NCI-H1930 (cell line): ENCODE measurements at places on chromosomes 11 and 22.

DNA sequence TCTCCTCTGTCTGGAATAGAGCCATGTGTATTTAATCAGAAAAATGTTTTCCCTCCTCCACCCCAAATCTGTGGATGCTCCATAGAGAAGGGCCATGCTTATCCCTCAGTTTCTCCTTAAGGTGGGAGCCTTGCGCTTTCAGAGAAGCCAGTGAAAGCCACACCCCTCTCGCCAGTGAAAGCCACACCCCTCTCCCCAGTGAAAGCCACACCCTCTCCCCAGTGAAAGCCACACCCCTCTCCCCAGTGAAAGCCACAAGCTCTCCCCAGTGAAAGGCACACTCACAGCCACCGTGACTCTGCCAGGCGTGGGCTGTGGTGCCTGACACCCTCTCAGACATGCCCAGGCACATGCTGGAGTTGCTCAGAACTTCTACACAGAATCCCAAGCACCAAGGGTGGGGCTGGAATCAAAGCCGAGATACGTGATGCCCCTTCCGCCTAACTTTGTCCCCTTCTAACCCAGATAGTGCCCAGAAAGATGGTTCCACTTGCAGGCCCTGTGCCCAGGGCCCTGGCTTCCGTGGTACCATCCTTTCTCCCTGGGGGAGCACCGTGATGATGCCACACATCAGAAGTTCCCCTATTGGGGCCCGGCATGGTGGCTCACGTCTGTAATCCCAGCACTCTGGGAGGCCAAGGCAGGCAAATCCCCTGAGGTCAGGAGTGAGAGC lies 16.5 kb upstream of the PRR5 start:
- no peak for DNase-seq

DNA sequence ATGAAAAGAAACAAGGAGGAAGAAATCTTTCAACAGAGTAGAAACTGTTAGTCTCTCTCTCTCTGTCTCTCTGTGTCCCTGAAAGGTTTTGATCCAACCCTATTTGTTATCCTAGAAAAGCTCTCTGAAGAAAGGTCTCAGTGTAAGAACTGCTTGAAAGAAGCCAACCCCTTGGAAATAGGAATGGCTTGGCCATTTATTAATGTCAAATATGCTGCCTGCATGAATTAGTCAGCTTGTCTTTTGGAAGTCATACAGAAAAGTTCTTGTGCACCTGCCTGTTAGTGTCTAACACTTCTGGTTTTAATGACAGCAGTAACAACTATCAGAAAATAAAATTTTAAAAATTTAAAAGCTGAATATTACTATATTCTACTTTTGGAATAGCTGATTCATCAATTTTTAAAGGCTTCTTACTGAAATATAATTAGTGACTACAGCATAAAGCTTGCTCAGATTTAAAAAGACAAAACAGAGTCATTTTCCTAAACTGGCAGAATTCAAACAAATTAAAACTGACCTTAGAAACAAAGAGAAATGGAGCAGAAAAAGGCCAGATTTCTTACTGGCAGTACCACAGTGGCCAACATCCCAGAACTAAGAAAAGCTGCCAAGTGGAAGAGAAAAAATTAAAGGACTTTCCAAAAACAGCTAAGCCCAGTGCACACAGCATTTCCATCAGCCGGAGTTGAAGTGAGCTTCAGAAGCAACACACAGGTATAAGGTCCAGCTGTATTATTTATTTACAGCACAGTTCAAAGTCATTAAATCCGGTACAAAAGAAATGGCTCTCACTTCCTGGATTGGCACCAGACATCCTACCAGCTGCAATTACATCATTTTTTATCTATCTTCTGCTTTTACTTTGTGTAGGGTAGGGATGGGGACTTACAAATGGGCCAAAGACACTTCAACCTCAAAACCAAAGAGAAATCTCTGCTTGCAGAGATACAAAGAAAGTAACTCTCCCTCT lies 76.3 kb downstream of the PRCP start:
- no peak for DNase-seq

DNA sequence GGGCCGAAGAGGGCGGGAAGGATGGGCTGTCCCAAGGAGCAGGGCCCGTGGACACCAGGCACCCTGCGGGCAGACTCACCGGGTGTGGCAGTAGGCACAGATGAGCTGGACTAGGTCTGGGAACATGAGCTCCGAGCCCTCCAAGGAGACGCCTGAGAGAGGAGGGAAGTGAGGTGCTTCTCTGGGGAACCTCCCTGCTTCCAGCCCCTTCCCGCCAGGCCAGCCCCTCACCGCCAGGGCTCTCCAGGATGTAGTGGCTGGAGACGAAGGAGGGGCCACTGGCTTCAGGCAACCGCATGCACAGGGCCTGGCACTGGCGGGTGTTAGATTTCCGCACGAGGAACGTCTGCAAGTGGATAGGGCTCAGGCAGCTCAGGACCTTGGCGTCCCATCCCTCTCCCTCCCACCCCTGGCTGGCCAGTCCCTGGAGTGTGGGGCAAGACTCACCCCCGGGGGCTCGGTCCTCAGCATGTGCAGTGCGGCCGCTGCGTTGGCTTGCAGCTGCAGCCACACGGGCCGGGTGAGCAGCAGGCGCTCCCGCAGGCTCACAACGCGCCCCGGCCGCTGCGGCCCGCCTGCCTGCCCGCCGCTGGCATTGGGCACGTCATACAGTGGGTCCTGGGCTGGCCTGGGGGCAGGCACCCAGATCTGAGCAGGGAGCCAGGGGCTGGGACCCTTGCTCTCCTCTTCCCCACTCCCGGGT lies 552 bp downstream of the RIN1 start:
- DNase-seq, result no peak

- DNase-seq, result no peak
Observed at GRCh38 chr11:131677828-131678470, 307.5 kb downstream of the NTM start.

GRCh38 chr11:9697766-9698165 lies 33.9 kb downstream of the SWAP70 start:
- no peak for DNase-seq

- no peak for DNase-seq
Observed at GRCh38 chr11:35717520-35717919, 54.9 kb downstream of the TRIM44 start.

DNA sequence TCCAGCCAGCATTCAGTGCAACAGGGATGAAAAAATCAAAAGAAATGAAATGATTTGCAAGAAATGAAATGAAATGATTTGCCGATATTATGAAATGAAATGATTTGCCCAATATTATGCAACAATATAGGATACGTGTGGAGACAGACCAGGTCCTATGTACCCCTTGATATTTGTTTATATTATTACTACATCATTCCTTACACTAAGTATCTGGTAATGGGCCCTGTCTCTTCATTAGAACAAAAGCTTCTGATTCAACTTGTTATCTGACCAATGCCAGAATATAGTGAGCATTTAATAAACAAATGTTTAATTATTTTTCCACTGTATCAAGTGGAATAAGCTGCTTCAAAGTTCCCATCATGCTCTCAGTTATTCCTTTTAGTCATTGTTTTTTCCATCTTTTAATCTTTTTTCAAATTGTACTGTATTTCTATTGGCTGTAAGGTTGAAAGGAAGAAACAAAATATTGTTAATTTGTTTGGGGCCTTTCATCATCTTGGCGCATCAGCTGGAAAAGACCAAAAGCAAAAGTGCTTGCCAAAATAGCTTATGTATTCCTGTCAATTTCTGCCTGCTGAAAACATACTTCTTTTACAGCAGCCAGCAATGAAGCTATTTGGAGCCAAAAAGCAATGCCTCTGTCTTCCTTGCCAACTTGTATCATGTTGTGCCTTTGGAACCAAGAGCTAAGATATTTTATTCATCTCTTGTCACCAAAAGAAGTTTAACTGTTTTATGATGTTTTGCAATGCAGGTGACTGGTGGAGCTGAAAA lies 2314.9 kb downstream of the LRRC4C start:
- DNase-seq, result no peak

DNA sequence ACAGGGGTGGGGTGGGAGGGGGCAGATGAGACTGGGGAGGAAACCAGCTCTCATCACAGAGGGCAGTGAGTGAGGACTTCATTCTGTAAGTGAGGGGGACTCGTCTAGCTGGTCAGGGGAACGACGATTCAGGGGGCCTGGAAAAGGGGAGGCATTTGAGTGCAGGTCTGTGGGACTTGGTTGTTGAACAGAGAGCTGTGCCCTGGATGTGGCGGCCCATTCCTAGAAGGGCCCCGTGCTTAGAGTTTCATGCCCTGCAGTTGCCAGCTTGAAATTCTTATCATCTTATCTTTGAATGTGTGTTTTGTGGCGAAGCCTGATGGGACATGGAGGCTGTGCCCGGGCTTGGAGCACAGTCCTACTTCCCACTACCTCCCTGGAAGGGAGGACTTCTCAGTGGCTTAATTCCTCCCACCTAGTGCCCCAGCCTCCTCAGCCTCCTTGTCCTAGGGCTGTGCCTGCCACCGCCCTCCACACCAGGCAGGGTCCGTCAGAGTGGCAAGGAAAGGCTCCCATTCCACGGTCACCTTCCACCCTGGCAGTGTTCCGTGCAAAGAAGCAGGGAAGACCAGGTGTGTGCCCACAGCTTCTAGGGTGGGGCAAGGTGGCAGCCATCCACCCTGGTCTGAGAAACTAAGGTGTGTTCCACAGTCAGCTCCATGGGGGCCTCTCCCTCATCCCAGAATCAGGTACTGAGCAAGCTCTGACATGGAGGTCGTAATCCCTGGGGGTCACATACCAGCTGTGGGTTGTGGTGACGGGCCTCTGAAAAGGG lies 59.7 kb upstream of the LMO1 start:
- no peak for DNase-seq

GRCh38 chr11:79415411-79415810 lies 25.4 kb downstream of the TENM4 start:
- DNase-seq, result no peak

- peak; percentile 61 for DNase-seq
Observed at GRCh38 chr11:15101072-15101709, 13.5 kb upstream of the INSC start.

- no peak for DNase-seq
Observed at GRCh38 chr11:16921019-16921418, 93.2 kb downstream of the PLEKHA7 start.

DNA sequence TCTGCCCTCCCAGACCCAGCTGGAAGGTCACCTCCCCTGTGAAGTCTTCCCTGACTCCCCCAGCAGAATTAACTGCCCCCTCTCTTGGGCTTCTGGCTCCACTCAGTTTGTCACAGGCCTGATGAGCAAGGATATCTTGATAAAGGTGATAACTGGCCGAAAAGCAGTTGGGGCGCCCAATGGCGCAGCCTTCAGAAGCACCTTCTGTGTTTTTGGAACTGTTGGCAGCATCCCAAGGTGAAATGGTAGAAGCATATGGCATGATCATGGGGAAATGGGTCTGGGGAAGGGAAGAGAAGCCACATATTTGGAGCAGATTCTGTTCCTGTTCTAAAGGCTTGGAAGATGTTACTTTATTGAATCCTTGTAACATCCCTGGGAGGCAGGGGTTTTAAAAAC lies 2.8 kb upstream of the TAB1 start:
- DNase-seq, result no peak

GRCh38 chr11:9039198-9039597 lies 35.4 kb upstream of the NRIP3 start:
- DNase-seq, result no peak

DNA sequence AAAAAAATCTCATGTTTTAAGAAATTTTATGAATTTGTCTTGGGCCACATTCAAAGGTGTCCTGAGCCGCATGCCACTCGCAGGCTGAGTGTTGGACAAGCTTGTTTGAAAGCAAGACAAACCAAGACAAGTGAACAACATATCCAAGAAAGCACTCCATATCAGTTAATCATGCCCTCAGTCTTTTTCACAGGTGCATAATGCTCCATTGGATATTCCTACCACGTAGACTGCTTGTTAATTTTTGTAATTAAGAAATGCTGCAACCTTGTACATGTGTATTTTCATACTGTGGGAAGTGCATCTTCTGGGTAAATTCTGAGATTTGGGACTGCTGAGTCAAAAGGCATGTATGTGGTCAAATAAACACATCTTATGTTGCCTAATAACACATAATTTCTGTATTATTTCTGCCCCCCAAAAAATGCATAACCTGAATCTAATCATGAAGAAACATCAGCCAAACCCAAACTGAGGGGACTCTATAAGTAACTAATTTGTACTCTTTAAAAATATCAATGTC lies 8.2 kb downstream of the RRAS2 start:
- DNase-seq, result no peak

GRCh38 chr22:32776397-32776796 lies 25.1 kb upstream of the TIMP3 start:
- DNase-seq, result no peak

- DNase-seq, result no peak
Observed at GRCh38 chr22:32801537-32802236, at the start of gene TIMP3. TSS of gene TIMP3 (plus strand) at chr22:32801705. CDS start at chr22:32802002, 297 bp downstream.

- DNase-seq, result no peak
Observed at GRCh38 chr11:92225125-92225567, 528 bp downstream of the FAT3 start.

DNA sequence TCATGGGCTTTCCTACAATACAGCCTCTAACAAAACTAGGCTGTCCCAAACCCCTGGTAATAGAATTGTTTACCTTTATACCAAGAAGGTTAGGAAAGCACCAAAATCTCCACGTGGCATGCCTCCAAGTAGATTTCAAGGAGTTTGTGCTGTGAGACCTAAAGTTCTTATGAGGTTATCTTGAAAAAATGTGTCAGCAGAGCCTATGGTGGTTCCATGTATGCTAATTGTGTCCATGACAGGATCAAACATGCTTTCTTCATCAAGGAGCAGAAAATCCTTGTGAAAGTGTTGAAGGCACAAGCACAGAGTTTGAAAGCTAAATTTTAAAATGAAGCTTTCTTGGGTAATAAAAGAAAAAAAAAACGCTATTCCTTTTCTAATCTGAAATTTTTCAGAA lies 36.2 kb downstream of the CCDC73 start:
- DNase-seq, result no peak

DNA sequence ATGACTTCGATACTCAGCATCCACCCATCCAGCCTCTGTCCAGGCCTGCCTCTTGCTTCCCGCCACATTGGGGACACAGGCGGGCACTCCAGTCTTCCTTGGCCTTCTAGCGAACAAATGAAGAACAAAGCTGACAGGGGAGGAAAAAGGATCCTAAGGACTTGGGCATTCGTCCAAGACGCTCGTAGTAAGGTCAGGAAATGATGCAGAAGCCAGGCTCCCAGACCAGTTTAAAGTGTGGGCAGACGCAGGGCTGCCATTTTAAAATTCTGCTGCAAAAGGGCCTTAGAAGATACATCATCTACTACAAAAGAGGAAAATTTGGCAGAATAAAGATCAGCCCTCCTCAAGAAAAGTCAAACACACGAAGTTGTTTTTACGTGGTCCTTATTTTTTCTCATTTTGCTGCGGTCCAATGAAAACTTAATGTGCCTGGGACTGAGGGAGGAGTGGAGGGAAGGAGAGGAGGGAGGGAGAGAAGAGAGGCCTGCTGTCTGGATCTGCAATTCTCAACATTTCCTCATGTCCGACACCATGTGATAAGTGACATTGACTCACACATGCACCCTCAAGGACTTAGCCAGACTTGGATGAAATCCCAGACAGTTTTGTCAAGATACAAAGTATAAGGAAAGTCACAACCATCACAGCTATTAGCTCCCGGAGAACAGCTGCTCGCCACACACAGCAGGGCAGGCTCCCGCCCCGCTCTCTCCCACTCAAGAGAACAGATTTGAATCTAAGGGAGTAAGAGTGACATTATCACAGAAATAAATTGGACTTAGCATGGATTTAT lies 5.7 kb downstream of the DNAL4 start:
- no peak for DNase-seq
